CD4-positive, alpha-beta T cell treated with Interleukin-1 beta for 1 hour (primary cell): ENCODE measurements at places on chromosomes 13 and 19.

DNA sequence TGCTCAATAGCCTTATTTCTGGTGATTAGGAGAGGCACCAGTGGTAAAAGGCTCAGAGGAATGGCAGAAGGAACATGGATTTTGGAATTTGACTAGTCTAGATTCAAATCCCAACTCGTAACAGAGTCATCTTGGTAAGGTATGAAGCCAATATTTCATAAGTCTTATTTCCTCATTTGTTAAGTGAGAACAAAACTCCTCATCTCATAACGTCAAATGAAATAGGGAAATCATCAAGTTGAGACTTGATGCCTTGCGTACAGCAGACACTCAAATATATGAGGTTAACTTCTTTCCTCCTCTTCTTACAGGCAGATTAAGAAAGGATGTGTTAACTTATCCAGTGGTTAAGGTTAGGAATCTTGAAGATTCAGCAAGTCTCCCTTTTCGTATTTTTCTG is 189.2 kb downstream of the DLEU7 start:
- no peak for DNase-seq

GRCh38 chr19:4109626-4109945 is 14.3 kb downstream of the MAP2K2 start:
- DNase-seq, result no peak

DNA sequence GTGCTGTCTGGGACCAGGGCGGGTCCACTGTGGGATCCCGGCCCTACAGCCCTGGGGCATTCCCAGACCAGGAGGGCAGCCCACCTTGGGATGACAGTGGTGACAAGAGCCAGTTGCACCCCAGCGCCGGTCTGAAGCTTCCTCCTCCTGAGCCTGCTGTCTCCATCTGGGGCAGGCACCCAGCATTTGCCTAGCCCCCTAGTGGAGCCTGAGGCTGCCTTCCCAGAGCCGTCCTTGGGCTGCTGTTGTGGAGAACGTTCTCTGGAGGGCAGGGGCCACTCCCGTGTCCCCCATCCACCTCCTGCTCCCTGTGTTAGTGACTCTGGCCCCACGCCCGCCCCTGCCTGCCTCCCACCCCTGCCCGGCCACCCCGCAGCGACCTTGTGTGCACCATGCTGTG is 148.5 kb downstream of the KDM4B start:
- no peak for DNase-seq

GRCh38 chr19:31541396-31541795 is 192.2 kb upstream of the TSHZ3 start:
- no peak for DNase-seq

DNA sequence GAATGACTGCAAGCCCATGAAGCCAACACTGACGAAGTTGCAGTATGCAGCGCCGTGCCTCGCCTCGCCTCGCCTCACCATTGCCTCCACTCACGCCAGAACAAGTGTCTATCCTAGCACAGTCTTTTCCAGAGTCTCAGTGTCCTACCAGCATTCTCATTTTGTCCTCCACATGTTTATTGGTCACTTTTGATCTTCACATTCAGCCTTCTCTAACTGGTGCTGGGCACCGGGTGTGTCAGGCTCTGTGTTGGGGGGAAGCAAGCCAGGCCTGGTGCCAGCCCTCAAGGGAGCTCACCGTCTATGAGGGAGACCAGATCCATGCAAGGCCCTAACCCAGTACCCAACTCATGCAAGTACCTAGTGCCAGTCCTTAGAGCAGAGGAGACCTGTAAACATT is 69.7 kb upstream of the GPR183 start:
- no peak for DNase-seq

DNA sequence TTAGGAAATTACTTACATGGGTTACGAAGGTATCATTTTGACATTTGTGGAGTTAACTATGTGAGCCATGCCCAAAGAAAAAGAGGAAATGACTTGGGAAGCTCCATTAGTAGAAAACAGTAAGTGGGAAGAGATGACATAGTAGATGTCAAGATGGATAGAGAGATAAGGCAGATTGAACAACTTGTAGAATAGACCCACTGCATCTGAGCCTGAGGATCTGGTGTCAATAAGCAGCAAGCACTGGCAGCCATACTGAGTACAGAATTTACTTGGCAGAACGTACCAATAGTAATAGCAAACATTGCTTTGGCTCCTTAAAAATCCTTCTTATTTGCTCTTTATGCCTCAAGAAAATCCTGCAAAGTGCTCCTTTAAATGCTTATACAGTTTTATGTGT is 203.8 kb downstream of the GPC6 start:
- DNase-seq, result no peak

- no peak for DNase-seq
Observed at GRCh38 chr13:98778749-98779148, 26.3 kb upstream of the SLC15A1 start.

GRCh38 chr13:59211606-59212005 is 952.1 kb downstream of the DIAPH3 start:
- DNase-seq, result no peak

- peak; percentile 44 for DNase-seq
Observed at GRCh38 chr13:25114220-25114619, 18.3 kb downstream of the PABPC3 start.

- DNase-seq, result no peak
Observed at GRCh38 chr13:34863360-34864135, 78.5 kb upstream of the NBEA start.

DNA sequence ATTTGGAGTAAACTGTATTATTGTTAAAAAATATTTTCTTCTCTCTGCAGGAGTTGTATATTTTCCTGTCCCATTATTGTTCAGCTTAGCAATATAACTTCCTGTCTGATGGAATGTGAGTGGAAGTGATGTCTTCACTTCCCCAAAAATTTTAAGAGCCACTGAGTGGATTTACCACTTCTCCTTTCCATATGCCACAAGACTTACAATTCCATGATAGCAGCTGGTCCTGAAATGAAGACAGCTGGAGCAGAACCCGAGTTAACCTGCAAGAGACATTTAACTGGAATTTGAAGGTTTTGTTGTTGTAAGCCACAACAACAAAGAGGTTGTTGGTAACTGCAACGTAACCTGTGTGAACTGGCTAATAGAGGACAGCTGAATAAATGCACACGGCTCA is 23.4 kb upstream of the TBC1D4 start:
- DNase-seq, result no peak

- no peak for DNase-seq
Observed at GRCh38 chr13:92994056-92994455, 232.6 kb upstream of the GPC6 start.
